ENCODE measurements at places on chromosomes 11 and 22. TPM values are rescaled to one million over a fixed set of nuclear protein-coding genes. Genes with fewer than 3 reads are reported as not detected.

The PNPLA3 gene
- 4.2 TPM for total RNA-seq

The CEP126 gene
- 0.57 TPM for total RNA-seq

The CRYAB gene
- total RNA-seq = 6.6 TPM

The NRIP3 gene
- 1.7 TPM for total RNA-seq

The PKDREJ gene
- total RNA-seq = not detected

The PRR33 gene
- total RNA-seq = not detected
